Foreskin fibroblast (primary cell): ENCODE measurements at places on chromosomes 5 and 9.
A peak's percentile ranks its signal among the peaks of the same experiment; 100 is the strongest.

DNA sequence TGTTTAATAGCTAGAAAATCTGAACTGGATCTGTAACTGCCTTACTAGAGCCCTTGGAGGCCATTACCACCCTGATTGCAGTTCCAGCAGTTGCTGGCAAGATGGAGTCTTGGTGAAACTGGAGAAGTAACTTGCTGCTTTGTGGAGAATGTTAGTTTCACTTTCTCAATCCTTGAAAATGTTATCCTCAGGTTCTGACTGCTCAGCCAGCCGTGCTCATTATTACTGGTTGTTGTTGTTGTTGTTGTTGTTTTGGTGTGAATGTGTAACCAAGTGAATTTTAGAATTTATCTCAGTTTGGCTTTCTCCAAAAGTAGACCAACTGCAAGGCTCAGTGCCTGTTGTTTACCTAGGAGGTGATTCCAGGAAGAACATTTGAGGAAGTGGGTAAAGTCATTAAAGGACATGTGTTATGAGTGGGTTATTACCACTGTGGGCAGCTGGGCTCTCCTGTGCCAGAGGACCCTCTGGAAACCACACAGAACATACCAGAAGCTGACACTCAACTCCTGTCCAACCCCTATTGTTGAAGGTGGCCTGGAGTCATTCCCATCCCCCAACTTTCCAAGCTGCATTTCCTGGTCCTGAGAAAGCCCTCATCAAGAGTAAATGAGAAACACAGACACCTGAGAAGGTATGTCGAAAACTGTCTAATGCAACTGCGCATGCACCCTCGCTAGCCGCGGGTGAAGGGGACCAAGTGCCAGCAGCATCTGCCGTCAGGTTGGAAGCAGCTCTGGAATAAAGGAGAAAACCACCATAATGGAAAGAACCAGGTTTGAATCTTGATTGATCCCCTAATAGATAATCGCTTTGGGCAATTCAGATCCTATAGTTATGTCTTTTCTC is 111.6 kb downstream of the CMYA5 start:
- peak; percentile 18 for DNase-seq

GRCh38 chr5:53607886-53608285 is 47.4 kb downstream of the NDUFS4 start:
- peak; percentile 12 for DNase-seq

GRCh38 chr5:19564036-19564435 is 424.0 kb downstream of the CDH18 start:
- DNase-seq = no peak

GRCh38 chr9:36486933-36487481 is 85.7 kb upstream of the MELK start:
- DNase-seq = peak; percentile 13
